K562 (cell line): ENCODE measurements at places on chromosomes 1 and 21. TPM values are rescaled to one million over a fixed set of nuclear protein-coding genes. Genes with fewer than 3 reads are reported as not detected.

- no peaks in the 10 kb centered on the region for H3K27me3 ChIP-seq
- peaks cover 39% of the 10 kb centered on the region for H3K4me1 ChIP-seq
- no peak overlapping the region for H3K4me3 ChIP-seq
- no peak for DNase-seq
- H3K36me3 ChIP-seq = 0 out of 3 replicates have a peak, but pooled peaks cover 4% of the 10 kb centered on the region
These were observed 77.6 kb downstream of the EVI5 start for GRCh38 chr1:92707292-92707691.

FTCD gene
- 0.74 and 1.1 TPM in 2 replicates for total RNA-seq

- H3K36me3 ChIP-seq = no peaks in the 10 kb centered on the region
- H3K4me1 ChIP-seq = no peaks in the 10 kb centered on the region
- no peak overlapping the region for H3K27ac ChIP-seq
- no peak overlapping the region for H3K4me3 ChIP-seq
These were observed 45.8 kb upstream of the C1orf21 start for GRCh38 chr1:184340984-184341383.

DNA sequence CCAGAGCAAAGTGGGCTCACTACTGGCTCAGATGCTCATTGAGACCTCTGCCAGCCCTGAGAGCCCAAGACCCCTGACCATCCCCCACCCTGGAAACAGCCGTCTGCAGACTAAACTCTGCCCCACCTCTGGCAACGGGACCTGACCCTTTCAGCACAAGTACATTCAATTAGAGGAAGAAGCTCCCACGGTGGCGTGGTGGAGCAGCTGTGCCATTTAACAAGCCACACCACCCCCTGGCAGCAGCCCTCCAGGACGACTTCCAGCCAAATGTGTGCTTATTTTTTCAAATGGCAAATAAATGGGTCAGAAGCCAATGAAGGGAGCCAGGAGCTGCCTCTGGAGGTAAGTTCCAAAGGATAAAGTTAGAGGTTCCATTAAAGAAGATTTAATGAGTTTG, 226.7 kb downstream of the NPHP4 start:
- no peak overlapping the region for H3K27ac ChIP-seq
- no peak for DNase-seq
- peaks cover 57% of the 10 kb centered on the region for H3K27me3 ChIP-seq

DNA sequence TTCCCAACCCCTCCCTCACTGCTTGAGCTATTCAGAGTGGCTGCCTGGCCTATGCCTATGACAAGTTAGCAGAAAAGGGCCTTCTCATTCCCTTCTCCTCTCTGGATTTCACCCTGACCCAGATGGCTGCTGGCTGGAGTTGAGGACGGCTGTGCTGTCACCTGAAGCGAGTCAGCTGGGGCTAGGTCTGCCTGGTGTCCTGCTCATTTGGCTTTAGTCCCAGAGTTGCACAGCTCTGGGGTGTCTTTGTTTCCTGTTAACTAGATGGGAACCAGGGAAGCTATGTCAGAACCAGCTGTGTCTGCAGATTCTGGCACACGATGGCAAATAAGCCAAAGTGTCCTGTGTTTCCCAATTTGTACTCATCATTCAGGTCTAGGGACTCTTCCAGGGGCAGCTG, 52.9 kb downstream of the CNIH3 start:
- no peak overlapping the region for H3K27ac ChIP-seq
- no peaks in the 10 kb centered on the region for H3K4me1 ChIP-seq
- peaks cover 22% of the 10 kb centered on the region for H3K27me3 ChIP-seq
- no peak overlapping the region for H3K4me3 ChIP-seq
- DNase-seq = no peak

DNA sequence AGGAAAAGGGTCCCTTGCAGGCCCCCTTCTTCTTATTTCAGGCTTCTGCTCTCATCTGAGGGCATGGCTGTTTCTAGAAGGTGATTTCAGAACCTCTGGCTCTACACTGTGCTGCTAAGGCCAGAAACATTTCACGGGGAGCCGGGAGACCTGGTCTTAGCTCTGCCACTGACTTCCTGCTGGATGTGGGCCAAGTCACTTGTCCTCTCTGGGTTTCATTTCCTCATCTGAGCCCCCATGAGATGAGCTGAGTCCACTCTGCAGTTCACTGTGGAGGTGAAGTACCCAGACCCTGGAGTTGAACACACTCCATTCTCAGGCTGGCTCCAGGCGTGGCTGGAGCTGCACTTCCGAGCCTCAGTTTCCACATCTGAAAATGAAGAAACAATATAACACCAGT, 2.1 kb downstream of the PADI1 start:
- no peak overlapping the region for H3K4me3 ChIP-seq
- no peaks in the 10 kb centered on the region for H3K36me3 ChIP-seq
- no peaks in the 10 kb centered on the region for H3K4me1 ChIP-seq
- DNase-seq = no peak
- H3K27ac ChIP-seq = no peak overlapping the region

DNA sequence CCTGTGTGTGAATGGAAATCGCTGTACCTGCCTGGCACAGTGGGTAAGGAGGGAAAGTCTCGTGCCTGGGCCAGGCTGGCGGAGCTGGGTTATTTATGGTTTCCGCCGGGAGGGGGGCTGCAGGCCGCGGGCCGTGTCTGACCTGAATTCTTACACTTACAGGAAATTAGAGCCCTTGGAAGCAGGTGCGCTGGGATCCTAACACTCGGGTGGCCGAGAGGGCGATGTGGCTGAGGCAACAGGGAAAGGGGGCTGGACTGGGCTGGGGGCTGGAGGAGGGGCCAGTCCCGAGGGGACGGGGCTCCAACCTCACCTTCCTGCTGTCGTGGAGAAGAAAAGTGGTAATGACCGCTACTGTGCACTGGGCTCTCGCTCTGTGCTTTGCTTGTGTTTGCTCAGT, 109.4 kb upstream of the WNT4 start:
- H3K4me3 ChIP-seq = no peak overlapping the region
- H3K27ac ChIP-seq = no peak overlapping the region
- DNase-seq = no peak
- H3K27me3 ChIP-seq = peaks cover 96% of the 10 kb centered on the region

CPTP gene
- total RNA-seq = 25.4 and 25.8 TPM in 2 replicates

DNA sequence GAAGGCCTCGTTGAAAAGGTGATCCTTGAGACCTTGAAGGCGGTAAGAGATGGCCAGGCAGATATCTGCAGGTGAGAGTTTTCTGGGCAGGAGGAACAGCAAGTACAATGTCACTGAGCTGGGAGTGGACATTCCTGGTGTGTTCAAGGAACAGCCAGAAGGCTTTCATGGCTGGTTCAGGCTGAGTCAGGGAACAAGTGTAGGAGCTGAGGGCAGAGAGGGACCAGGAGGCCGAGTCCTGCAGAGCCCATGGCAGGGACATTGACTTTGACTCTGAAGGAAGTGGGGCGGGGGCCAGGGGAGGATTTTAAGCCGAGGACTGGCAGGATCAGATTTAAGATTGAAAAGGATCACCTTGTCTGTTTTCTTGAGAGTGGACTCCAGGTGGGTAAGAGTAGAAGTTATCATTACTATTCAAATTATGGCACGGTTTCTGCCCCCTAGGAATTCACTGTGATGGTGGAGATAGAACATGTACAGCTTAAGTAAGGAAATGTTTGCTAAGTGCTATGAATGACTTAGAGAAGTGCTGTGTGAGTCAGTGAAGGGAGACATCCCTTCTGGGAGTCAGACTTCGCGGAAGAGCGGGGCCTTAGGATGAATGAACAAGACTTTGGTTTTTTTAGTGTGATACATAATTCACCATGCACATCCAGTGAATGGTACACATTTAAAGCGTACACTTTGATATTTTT, 202.3 kb downstream of the KIF26B start:
- no peak overlapping the region for H3K4me3 ChIP-seq
- no peaks in the 10 kb centered on the region for H3K4me1 ChIP-seq
- no peaks in the 10 kb centered on the region for H3K36me3 ChIP-seq
- H3K27me3 ChIP-seq = peaks cover 58% of the 10 kb centered on the region
- DNase-seq = no peak
- no peak overlapping the region for H3K27ac ChIP-seq

GRCh38 chr1:6701437-6702153, at the start of gene DNAJC11:
Gene DNAJC11 (minus strand): TSS chr1:6701816. CDS start chr1:6701800, 16 bp downstream.
- peak within 1 kb of the TSS; percentile 96 for H3K27ac ChIP-seq
- DNase-seq = peak; percentile 96
- H3K4me3 ChIP-seq = peak within 1 kb of the TSS; percentile 97
- H3K4me1 ChIP-seq = peaks cover 16% of the 10 kb centered on the region; the same call in 2 of the 3 replicates
- peaks cover 34% of the 10 kb centered on the region for H3K36me3 ChIP-seq

- no peak for DNase-seq
- no peaks in the 10 kb centered on the region for H3K27me3 ChIP-seq
- H3K27ac ChIP-seq = no peak overlapping the region
- H3K4me1 ChIP-seq = no peaks in the 10 kb centered on the region
These were observed 33.0 kb upstream of the SIPA1L2 start for GRCh38 chr1:232662910-232663309.

GRCh38 chr1:66506393-66506687, 27.6 kb upstream of the SGIP1 start:
- H3K27ac ChIP-seq = no peak overlapping the region
- 0 out of 2 replicates have a peak, but pooled peaks cover 10% of the 10 kb centered on the region for H3K27me3 ChIP-seq
- no peak overlapping the region for H3K4me3 ChIP-seq

DNA sequence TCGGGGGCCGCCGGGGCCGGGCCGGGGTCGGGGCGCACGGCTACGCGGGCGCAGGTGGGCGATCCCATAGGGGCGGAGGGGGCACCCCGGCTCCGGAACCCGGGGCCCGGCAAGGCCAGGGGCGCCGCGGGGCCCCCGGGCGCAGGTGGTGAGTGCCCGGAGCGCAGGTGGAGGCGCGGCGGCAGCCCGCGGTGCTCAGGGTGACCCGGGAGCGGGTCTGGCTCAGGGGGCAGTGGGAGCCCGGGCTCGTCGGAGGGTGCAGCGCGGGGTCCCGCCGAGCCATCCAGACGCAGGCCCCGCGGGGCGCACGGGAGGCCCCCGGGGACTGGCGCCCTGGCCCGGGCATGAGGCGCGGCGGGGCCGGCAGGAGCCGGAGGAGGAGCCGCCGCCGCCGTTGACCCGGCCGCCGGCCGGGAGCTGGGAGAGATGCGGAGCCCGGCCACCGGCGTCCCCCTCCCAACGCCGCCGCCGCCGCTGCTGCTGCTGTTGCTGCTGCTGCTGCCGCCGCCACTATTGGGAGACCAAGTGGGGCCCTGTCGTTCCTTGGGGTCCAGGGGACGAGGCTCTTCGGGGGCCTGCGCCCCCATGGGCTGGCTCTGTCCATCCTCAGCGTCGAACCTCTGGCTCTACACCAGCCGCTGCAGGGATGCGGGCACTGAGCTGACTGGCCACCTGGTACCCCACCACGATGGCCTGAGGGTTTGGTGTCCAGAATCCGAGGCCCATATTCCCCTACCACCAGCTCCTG, 489 bp downstream of the CELSR2 start:
- peaks cover 61% of the 10 kb centered on the region for H3K4me1 ChIP-seq
- 0 out of 3 replicates have a peak overlapping the region, but pooled peaks have one; percentile 19 for H3K27ac ChIP-seq

DNA sequence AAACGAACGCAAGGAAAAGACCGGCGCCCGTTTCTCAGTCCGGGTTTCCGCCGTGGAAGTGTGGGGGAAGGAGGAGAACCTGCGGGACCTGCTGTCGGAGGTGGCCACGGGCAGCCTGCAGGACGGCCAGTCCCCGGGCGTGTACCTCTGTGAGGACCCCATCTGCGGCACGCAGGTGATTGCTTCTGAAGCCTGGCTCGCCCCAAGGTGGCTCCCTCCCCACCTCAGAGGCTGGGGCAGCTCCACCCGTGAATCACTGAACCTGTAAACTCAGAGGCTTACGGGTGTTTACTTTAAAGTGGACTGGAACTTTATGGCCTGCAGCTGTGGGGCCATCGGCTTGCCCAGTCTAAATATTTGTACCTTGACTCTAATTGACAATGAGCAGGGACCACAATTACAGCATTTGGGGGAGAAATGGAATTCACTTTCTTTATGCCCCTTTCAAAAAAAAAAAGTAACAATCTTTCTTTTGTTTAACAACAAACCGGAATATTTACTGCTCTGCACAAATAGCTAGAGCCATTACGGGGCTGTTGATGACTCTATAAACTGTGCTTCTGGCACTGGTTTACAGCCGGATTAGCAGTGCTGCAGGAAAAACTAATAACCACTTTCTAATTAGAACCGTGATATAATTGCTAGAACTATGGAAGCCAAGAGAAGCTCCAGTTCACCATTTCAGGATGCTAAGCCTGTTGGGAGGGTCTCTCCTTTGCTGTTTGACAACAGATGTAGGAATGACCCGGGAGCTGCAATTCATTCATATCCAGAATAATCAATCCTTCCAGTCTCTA, 454.8 kb downstream of the KIF26B start:
- H3K36me3 ChIP-seq = no peaks in the 10 kb centered on the region
- peaks cover 4% of the 10 kb centered on the region for H3K4me1 ChIP-seq
- H3K27me3 ChIP-seq = peaks cover 84% of the 10 kb centered on the region
- H3K4me3 ChIP-seq = no peak overlapping the region
- no peak overlapping the region for H3K27ac ChIP-seq
- no peak for DNase-seq

SH3GLB1 gene
- 33.9 and 34.2 TPM in 2 replicates for total RNA-seq

- H3K27me3 ChIP-seq = no peaks in the 10 kb centered on the region
- H3K36me3 ChIP-seq = no peaks in the 10 kb centered on the region
- no peak overlapping the region for H3K27ac ChIP-seq
- H3K4me3 ChIP-seq = no peak overlapping the region
These were observed 39.5 kb downstream of the COLGALT2 start for GRCh38 chr1:183998045-183998444.

DNA sequence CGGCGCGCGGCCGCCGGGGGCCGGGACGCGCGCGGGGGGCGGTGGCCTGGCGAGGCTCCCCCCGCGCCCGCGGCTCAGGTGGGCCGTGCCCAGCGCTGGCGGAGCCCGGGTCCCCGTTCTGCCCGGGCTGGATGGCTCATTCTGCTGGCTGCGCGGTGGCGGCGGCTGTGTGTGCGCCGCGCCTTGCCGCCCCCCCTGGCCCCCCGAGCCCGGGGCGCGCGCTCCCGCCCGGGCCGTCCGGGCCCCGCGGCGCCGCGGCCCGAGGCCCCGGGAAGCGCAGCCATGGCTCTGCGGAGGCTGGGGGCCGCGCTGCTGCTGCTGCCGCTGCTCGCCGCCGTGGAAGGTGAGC, at the start of gene EPHB2:
Gene EPHB2, plus strand, starts transcription at position 139 of the 349 bp plus-strand sequence. Its CDS starts 144 bp downstream, at position 283.
- no peak within 1 kb of the TSS for H3K27ac ChIP-seq
- peaks cover 36% of the 10 kb centered on the region for H3K27me3 ChIP-seq
- peaks cover 25% of the 10 kb centered on the region for H3K4me1 ChIP-seq
- no peaks in the 10 kb centered on the region for H3K36me3 ChIP-seq

ECM1 gene
- 30.1 and 39.3 TPM in 2 replicates for total RNA-seq

DNA sequence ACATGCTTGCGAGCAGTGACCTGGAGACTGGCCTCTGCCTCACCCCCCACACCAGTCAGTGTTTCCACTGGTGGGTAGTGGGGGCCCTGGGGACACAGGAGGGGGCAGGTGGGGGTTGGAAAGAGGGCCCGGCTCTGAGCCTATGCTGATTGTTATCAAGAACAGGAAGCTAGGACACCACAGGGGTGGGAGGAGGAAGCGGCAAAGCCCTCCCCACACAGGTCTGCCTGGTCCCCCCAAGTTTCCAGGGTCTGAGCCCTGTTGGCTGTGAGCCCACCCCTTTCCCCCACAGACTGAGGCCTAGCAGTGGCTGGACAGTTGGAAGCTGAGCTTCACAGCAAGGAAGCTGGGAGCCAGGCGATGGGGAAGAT, 1.6 kb upstream of the PTPN7 start:
- peaks cover 19% of the 10 kb centered on the region; the same call in 2 of the 3 replicates for H3K36me3 ChIP-seq
- H3K4me1 ChIP-seq = peaks cover 90% of the 10 kb centered on the region
- H3K27ac ChIP-seq = peak overlapping the region; percentile 99
- DNase-seq = peak; percentile 74
- peak overlapping the region; percentile 57 for H3K4me3 ChIP-seq
- H3K27me3 ChIP-seq = no peaks in the 10 kb centered on the region

FCRL6 gene
- not detected in 2 replicates for total RNA-seq

- no peak overlapping the region for H3K4me3 ChIP-seq
- H3K4me1 ChIP-seq = no peaks in the 10 kb centered on the region
- no peak for DNase-seq
- H3K27me3 ChIP-seq = peaks cover 65% of the 10 kb centered on the region
- no peak overlapping the region for H3K27ac ChIP-seq
These were observed 17.8 kb upstream of the CNTN2 start for GRCh38 chr1:205025239-205025638.
